T-helper 2 cell (primary cell): ENCODE measurements at places on chromosomes 5 and 9.

DNA sequence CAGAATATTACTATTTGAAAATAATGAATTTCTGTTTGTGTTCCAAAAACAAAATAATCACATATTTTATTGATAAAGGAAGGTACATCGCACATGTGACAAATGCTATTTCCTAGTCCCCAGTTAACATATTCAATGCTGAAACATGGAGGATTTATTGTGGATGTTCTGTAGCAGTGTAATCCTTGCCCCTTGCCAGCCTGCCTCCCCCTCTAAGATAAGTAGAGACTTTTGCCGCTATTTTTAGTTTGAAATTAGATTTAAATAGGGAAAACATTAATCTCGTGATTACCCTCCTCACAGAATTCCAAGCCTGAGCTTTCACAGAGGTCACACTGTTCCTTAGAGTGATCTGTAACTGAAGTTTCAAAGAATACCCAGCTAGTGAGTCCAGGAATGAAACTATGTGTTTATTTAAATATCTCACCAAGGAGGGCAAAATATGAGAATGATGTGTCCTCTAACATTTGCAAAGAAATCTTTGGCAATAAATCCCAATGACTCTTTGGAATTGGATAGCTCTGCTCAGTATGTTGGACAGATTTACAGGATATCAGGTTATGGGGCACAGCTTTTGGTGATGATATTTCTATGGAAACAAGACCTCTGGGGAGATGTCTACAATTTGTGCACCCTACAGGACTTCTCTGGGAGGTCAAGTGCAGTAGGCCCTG is 17.3 kb downstream of the CTXN3 start:
- no peak for DNase-seq

DNA sequence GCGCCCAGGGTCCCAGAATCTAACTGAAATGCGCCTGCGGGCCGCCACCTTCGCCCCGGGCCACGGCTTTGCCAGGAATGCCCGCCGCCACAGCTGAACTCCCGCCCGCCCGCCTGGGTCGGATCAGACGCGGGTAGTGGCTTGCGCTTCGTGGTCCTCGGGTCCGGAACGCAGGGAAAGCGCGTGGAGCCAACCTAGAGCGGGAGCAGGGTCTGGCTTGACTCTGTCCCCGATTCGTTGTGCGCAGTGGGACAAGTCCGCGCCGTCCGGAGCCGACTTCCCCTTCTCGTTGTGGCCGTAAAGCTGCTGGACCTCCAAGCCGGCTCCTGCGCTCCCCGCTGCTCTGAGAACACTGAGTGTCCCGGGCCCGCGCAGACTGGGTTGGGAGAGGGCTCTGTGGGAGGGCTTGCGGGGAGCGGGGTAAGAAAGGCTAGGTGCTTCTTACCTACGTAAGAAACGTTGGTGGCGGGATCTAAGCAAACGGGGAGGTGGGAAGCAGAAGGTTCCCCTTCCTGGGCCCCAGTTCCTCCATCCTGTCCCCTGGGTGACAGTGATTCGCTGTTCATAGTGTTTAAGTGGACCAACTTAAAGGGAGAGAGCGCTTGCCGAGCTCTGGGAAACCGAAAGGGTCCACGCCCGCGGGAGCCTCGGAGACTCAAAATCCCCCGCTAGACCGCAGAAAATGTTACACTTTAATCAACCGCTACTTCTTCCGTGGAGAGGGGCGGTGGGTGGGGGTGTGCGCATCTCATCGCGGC is 4.4 kb upstream of the FOXE1 start:
- peak; percentile 22 for DNase-seq

DNA sequence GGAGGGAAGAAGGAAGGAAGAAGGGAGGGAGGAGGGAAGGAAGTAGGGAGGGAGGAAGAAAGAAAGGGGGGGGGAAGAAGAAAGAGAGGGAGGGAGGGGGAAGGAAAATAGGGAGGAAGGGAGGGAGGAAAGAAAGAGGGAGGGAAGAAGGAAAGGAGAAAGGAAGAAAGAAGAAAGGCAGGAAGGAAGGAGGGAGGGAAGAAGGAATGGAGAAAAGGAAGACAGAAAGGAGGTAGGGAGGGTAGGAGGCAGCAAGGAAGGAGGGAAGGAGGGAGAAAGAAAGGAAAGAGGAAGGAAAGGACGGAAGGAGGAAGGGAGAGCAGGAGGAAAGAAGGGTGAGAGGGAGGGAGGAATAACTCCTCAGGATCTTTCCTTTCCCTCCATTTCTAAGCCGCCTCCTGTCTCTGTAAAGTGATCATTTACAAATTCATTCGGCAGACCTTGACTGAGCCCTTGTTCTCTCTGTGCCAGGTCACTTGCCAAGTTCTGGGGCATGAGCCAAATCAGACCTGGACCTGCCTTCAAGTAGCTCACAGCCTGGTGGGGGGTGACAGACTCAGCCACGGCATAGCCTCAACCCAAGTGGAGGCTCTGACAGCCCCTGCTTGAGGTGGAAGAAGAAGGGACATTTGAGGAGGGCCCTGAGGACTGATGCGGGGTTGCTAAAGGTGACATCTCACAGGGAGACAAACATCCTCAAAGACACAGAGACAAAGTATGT is 69.0 kb upstream of the HRH2 start:
- DNase-seq, result no peak

DNA sequence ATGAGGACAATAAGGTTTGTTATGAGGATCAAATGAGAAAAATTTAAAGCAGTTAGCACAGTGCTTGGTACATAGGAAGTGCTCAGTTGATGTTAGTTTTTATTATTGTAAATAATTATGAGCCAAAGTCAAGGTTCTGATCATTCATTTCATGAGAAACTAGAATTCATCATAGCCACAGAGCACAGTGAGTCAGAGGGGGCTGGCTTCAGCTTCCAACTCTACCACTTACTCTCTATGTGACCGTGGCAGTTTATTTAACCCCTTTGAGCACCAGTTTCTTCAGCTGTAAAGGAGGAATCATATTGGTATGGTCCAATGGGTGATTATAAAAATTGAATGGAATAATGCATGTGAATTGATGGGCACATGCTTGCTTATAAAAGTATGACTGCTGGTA is 39.4 kb downstream of the KLHL3 start:
- DNase-seq, result no peak

DNA sequence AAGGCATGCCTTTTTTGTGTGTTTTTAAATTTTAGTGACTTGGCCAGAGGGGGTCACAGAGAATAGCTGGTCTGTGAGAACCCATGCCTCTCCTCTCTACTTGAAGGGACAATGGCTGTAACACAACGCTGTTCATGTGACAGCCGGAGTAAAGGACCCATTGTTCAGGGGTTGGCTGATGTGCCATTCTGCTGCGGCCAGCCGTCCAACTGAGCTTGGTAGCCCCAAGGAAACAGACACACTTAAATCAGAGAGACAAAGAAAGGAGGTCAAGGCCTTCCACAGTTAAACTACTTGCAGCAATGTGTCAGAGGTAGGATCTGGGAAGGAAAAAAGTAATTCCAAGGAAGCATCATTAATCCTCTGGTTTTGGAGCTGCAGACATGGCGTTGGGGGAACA is 8.1 kb downstream of the MEGF10 start:
- DNase-seq, result no peak

DNA sequence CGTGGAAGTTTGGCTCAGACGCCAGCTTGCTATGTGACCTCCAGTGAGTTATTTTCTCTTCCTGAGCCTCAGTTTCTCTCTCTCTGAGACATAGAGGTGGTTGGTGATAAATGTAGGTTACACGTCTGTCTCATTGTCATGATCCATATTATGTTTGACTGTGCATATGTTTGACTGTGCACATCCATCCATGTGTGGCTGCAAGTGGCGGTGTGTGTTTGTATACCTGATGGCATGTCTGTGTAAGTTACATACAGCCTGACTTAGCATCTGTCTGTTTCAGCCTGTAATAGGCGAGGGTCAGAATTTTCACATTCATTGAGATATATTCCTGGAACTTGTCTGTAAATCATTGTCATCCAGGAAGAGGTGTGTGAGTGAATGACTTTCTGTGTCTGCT is 3.3 kb downstream of the SPARC start:
- no peak for DNase-seq

GRCh38 chr5:120240706-120241105 is 223.4 kb upstream of the PRR16 start:
- no peak for DNase-seq

GRCh38 chr9:4197548-4197947 is 102.3 kb downstream of the GLIS3 start:
- no peak for DNase-seq
